ENCODE measurements at places on chromosomes 1 and 21. TPM values are rescaled to one million over a fixed set of nuclear protein-coding genes. Genes with fewer than 3 reads are reported as not detected.
A peak's percentile ranks its signal among the peaks of the same experiment; 100 is the strongest.

DNA sequence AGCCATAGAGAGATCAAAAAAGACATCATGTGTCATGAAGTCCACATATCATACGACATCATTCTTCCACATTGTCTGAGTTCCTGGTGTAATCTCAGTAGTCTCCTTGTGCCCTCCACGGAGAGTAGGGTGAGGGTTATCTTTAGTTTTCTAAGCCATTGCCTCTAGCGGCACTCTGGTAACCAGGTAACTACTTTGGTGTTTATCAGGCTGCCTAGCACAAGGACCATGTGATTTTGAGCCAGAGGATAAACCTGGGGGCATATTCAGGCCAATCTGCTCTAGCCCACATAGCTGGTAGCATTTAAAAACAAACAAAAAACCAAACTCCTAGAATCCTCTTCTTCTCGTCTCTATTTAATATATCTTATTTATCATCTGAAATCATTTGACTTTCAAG, 147.4 kb downstream of the GDAP2 start:
- DNase-seq: no peak

GRCh38 chr1:82695443-82695842, 894.7 kb downstream of the ADGRL2 start:
- peak; percentile 51 for DNase-seq

CAPN8 gene
- under 0.01 TPM for total RNA-seq

DNA sequence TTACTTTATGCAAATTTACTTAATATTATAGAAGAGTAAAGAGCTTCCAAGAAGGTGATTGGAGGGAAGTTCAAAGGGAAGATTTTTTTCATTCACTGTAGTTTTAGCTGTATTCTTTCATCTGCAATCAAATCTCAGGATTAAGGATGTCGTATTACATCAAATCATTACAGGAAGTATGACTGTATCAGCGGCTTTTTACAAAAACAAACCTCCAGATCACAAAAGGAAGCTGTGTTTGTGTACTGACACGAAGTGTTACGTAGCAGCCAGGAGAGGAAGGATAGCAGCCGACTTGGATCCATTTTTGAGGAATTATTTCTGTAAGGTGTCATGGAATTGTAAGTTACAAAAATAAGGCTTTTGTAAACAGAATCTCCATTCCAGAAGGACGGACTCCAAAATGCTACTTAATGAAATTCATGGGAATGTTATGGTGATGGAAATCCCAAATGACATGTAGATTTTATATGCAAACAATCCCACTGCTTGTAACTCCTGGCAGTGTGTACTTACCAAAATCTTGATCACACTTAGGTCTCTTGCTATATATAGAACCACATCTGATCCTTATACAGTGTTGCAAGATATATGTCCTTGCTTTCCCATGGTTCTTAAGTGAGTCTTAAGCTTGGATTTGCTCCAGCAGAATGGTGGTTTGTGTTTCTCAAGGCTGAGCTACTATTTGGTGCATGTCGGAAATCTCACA, 49.8 kb downstream of the KCNJ15 start:
- DNase-seq: peak; percentile 89

- DNase-seq: no peak
These were observed 136.8 kb downstream of the NTPCR start for GRCh38 chr1:233086961-233087881.

DNA sequence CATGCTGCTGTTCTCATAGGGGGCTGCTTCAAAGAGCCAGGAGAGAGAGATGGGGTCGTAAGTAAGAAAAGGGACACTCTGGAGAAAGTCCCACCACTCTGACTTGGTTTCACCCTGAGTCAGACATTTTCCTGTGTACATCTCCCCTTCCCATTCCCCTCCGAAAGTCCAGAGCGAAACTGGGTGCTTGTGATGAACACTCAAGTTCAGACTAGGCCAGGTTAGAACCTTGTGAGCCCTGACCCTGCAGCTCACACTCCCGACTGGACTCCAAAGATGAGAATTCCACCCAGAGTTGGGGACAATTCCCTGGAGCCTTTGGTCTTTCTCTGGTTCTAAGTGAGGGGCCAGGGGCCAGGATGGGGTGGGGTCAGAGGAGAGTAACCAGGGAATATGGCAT, 139.5 kb downstream of the CNIH3 start:
- DNase-seq: no peak

- peak; percentile 87 for DNase-seq
These were observed 3.1 kb downstream of the BACE2 start for GRCh38 chr21:41170859-41171609.

- peak; percentile 55 for DNase-seq
These were observed 161.5 kb downstream of the TBX15 start for GRCh38 chr1:118826669-118827068.

DNA sequence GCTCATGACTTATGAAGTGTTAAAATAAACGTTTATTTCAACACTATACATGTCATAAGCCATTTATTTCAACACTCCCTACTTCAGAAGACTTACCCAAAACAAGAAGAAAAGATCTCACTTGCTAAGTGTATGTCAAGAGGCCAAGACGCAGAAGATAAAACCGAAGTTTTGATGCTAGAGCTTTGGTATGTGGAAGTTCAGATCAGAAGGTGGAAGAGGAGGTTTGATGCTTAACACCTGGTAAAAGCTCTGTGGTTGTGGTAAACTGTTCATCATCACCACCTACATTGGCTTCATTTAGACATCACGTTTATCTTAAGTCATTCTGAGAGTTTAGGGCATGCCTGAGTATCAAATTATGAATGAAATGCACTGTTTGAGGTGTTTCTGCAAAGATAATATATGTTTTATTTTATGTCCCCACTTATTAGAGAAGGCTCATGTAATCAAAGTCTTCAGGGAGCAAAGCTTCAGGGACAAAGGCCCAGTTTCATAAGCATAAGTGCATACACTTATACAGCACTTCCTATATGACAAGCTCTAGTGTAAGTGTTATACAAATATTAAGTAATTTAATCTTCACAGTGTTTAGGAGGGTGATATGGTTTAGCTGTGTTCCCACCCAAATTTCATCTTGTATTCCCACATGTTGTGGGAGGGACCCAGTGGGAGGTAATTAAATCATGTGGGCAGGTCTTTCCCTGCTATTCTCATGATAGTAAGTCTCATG, 533.3 kb downstream of the PTBP2 start:
- no peak for DNase-seq

GRCh38 chr1:51520700-51521248, 1.7 kb upstream of the EPS15 start:
- DNase-seq: peak; percentile 33

Data from bronchial epithelial cell (primary cell).